ENCODE measurements at places on chromosomes 3 and 15. TPM values are rescaled to one million over a fixed set of nuclear protein-coding genes. Genes with fewer than 3 reads are reported as not detected.

Gene ABHD17C
- total RNA-seq = 6.8 TPM

Gene ERICH6
- total RNA-seq = 0.69 TPM

Gene ZIC1
- not detected for total RNA-seq

Gene GOLIM4
- 31.7 TPM for total RNA-seq

Gene LINS1
- total RNA-seq = 15.0 TPM

Gene OR5K1
- not detected for total RNA-seq

Gene HTR3E
- total RNA-seq = not detected

Gene C3orf52
- 1.4 TPM for total RNA-seq

Gene GOLGA6A
- total RNA-seq = 0.83 TPM

Gene PDZRN3
- total RNA-seq = 21.9 TPM

Gene TMEM207
- not detected for total RNA-seq

Gene EBLN2
- 5.7 TPM for total RNA-seq

Gene AQR
- 36.8 TPM for total RNA-seq

Gene ZIC4
- total RNA-seq = not detected

Gene SMCO1
- total RNA-seq = not detected

Gene GPR149
- total RNA-seq = 0.25 TPM

Gene IL20RB
- 1.8 TPM for total RNA-seq

Gene TIMP4
- not detected for total RNA-seq

Gene ZNF80
- total RNA-seq = not detected

Gene PRICKLE2
- total RNA-seq = 18.9 TPM

Gene RAD51
- 5.0 TPM for total RNA-seq

Gene SLC22A14
- 0.93 TPM for total RNA-seq

Gene PLEKHO2
- total RNA-seq = 18.0 TPM

Gene PLSCR2
- total RNA-seq = not detected

Gene GAP43
- 684 TPM for total RNA-seq

Gene ARHGAP11A
- total RNA-seq = 8.9 TPM

Gene PDE12
- total RNA-seq = 17.1 TPM

Gene AHSG
- total RNA-seq = not detected

Gene IFT57
- 21.4 TPM for total RNA-seq

Gene ATP13A5
- not detected for total RNA-seq

Gene CPN2
- total RNA-seq = not detected

Gene EEF1AKMT4
- 1.7 TPM for total RNA-seq

Gene BFSP2
- not detected for total RNA-seq

Gene METTL6
- total RNA-seq = 25.9 TPM

Gene OR5K2
- total RNA-seq = not detected

Gene SLC22A13
- total RNA-seq = 1.5 TPM

Gene ZNF660
- 35.4 TPM for total RNA-seq

Gene CRYGS
- 3.7 TPM for total RNA-seq

Gene CRABP1
- 314 TPM for total RNA-seq

Gene ZBBX
- 1.4 TPM for total RNA-seq

Gene SPPL2A
- 40.7 TPM for total RNA-seq

Gene INKA1
- 4.2 TPM for total RNA-seq

Gene ENTPD3
- total RNA-seq = 1.7 TPM

Gene CRBN
- 52.6 TPM for total RNA-seq

Gene PATL2
- total RNA-seq = not detected

Gene PTH1R
- 0.29 TPM for total RNA-seq

Gene AGTR1
- not detected for total RNA-seq

Gene TM4SF4
- not detected for total RNA-seq

Gene TMEM108
- total RNA-seq = 9.0 TPM

Gene C15orf40
- total RNA-seq = 29.6 TPM

Gene SST
- total RNA-seq = 1,741 TPM

Gene SEMA7A
- 16.2 TPM for total RNA-seq

Gene FOXB1
- total RNA-seq = not detected

Gene SPINK8
- total RNA-seq = not detected

Gene CCR3
- not detected for total RNA-seq
